T-helper 2 cell (primary cell): ENCODE measurements at places on chromosomes 3 and 15.

DNA sequence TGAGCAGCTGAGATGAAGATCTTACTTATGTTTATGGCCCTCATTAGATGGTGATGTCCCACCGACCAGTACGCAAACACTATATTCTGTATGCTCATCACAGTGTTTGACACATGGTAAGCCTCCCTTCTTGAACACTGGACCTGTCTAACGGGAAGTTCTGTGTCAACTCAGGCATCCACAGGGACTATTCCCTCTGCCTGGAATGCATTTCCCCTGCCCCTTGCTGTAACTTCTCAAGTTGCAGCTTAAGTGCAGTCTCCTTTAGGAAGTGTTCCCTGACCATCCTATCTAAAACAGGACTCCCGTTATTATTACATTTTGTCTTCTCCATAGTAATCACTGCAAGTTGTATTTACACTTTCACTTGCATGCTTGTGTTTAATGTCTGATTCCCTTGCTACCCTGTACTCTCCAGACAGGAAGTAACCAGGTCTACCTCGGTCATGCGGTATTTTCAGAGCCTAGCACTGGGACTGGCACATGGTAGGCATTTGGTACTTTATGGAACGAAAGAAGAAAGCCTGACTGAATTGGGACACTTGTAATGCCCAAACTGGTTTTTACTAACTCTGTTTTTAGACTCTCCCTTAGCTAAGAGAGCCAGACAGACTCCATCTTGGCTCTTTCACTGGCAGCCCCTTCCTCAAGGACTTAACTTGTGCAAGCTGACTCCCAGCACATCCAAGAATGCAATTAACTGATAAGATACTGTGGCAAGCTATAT is 8.7 kb downstream of the DET1 start:
- DNase-seq: no peak

DNA sequence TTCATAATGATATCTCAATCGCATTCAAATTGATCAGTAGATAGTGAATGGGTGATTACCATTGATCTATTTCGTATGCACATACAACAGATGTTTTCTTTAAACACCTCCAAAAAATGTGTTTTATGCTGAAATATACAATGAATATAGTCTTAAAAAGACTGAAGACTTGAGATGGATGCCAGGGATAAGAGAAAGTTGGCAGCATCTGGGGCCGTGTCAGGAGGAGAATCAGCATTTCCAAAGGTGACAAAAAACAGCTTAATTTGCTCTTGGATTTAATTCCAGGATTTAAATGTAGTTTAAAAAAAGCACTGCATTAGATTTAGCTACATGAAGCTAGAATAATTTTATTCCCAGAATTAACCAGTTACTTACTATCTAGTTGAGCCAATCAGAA is 199.7 kb upstream of the CNTN3 start:
- DNase-seq: no peak

DNA sequence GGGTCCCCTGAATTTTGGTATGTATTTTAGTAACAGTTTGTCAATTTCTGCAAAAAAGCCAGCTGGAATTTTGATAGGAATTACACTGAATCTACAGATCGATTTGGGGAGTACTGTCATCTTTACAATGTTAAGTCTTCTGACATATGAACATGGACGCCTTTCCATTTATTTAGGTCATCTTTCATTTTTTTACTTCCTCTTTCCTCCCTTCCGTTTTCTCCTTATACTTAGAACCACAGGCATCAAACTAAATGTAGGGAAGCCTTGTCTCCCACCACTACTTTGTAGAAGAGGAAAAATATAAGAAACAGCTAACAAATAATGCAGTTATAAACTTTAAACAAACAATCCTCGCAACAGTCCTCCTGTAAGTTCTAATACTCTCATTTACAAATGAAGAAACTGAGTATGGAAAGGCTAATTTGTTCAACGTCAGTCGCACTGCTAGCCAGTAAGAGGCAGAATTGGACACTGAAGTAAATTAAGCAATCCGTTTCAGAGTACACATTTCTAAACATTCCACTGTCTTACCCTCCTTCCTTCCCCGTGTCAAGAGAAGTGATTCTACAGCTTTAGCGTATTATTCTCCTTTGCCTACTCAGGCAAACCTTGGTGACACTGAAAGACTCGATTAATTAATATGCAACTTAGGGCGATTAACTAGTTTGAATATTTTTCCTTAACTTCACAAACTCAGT is 25.6 kb downstream of the RHOA start:
- DNase-seq: no peak

DNA sequence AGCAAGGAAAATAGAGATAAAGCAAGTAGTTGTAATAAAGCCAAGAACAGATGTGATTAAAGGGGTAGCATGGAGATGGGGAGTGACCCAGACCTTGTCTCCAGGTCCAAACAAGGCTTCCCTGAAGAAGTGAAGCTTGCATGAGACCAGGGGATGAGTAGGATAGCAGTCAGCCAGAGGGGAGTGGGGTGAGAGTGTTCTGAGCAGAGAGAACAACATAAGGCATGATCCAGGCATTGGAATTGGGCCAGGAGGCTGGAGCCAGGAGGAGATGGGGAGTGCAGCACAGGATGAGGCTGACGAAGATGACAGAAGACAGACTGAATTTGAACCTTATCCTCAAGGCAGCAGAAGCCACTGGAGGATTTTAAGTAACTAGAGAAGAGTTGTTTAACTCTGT is 7.2 kb downstream of the TMOD2 start:
- DNase-seq: no peak

GRCh38 chr3:126659915-126660886 is 5.3 kb upstream of the TXNRD3 start:
- no peak for DNase-seq

GRCh38 chr3:145490088-145491048 is 670.6 kb downstream of the PLOD2 start:
- no peak for DNase-seq

- DNase-seq: no peak
These were observed 332.8 kb downstream of the CNTN3 start for GRCh38 chr3:74281705-74282104.

DNA sequence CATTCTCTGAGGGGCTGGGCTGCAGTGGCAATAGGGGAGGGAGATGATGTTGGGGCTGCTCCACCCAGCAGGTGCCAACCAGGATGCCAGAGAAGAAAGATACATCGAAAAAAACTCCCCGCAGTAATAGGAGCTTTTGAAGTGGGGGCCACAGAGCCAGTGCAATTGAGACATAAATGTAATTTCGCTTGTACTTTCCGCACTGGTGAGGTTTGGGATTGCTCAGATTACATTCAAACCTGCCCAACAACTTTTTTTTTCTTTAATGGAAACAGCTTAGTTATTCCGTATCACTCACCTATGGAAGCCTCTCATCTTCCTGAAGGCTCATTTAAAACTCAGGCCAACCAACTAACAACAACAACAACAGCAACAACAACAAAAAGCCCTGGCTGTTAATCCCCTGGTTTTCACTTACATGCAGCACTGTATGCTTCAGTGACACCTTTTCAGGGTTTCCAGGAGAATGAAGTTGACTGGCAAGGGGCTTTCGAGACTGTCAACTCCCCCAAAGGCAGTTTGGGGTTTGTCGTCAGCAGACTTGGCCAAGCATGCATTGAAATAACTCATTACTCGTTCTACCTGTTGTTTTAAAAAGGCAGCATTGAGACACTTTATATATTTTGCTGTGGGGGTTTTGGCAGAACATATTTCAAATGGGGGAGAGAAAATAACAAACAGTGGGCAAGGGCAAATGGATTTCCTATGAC is 163.8 kb downstream of the EBLN2 start:
- DNase-seq: no peak

GRCh38 chr3:150346981-150347863 is 60.9 kb upstream of the TSC22D2 start:
- DNase-seq: no peak

- DNase-seq: no peak
These were observed 143.7 kb downstream of the NR1D2 start for GRCh38 chr3:24088782-24089181.

DNA sequence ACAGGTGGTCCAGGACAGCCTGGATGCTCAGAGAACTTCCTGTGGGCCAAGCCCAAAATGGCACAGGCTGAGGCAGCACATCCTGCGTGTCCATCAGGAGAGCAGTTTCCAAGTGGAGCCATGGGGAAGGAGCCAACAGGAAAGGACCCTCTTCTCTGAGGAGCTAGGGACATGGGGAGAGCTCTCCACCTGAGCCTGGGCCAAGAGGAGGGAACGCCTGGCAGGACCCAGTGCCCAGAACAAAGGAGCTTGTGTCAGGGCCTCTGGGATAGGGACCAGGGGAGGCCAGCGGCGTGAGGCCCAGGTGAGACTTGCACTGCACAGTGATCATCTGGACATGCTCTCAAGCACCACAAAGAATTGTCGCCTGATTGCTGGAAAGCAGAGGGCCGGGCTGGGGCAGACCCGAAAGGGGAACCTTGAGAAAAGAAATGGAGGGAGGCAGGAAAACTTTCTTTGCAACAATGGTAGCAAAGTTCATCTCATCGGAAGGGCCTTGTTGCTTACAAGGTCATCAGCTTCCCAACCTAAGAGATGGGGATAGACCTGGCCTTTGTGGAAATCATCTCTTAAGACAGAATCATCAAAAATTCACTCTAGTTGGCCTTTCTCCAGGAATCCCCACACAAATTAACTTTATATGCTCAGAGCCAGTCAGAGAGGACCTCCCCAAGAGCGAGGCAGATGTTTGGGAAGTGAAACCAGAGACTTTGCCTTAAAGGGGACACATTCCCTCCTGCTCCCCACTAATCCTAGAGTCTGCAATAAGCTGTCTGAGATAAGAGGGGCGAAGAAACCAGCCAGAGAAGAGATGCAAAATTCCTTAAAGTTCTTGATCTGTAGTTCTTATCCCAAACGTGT is 47.7 kb upstream of the HES1 start:
- no peak for DNase-seq

- no peak for DNase-seq
These were observed 35.5 kb downstream of the USF3 start for GRCh38 chr3:113660896-113661295.

DNA sequence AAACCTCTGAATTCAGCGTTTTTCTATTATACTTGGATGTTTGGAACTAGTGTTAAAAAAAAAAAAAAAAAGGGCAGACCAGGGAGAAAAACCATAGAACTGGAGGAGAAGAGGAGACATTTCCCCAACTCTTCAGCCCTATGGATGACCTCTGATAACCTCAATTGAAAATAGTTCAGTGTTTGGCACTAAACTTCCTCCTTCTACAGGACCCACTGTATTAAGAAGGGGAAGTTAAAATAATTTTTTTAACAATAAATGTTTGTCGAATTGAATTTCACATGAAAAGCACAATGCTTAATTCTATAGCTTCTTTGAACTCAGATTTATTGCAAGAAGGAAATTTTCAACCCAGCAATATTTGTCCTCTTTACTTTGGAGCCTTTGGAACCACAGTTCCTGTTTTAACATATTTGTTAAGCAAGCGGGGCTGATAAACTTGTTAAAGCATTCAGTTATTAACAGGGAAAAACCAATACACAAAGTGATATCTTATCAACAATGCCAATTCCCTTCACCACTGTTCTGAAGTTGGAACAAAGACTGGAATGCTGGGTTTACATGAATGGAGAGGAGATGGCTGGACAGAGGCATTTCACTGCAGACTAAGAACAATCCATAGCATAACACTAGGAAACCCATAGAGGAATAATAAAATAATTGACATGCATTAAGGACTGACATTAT is 3.1 kb upstream of the A4GNT start:
- no peak for DNase-seq

GRCh38 chr3:123412811-123413604 is 35.9 kb downstream of the ADCY5 start:
- DNase-seq: no peak

GRCh38 chr3:120198305-120198878 is 86.6 kb downstream of the GPR156 start:
- no peak for DNase-seq

DNA sequence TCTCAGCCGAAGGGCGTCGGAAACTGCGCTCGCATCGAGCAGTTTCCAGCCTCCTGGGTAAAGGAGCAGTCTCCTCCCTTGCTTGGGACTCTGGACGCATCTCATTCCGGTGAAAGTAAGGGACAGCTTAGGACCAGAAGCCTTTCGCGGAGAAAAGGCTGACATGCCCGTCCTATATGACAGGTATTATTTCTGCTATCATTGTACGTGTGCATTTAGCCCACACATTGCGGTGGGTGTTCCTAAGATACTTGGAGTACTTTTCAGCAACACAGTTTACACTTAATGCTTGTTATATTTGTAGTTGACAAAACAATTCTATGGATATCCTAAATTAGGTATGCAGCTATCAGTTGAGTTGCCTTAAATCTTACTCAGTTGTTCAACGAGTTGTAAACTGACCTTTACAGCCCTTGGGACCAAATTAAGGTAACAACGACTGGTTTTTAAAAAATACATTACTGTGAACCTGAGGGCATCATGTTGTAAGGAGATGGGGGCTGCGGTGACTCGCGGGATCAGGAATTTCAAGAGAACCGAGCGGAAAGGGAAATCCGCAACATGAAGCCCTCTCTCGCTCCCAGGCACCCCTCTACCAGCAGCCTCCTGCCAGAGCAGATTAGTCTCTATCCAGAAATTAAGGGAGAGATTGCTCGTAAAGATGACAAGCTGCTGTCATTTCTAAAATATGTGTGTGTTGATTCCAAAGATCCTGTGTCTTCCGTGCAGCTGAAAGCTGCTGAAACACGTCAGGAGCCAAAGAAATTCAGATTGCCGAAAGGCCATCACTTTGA is 632 bp upstream of the COPS2 start:
- no peak for DNase-seq

DNA sequence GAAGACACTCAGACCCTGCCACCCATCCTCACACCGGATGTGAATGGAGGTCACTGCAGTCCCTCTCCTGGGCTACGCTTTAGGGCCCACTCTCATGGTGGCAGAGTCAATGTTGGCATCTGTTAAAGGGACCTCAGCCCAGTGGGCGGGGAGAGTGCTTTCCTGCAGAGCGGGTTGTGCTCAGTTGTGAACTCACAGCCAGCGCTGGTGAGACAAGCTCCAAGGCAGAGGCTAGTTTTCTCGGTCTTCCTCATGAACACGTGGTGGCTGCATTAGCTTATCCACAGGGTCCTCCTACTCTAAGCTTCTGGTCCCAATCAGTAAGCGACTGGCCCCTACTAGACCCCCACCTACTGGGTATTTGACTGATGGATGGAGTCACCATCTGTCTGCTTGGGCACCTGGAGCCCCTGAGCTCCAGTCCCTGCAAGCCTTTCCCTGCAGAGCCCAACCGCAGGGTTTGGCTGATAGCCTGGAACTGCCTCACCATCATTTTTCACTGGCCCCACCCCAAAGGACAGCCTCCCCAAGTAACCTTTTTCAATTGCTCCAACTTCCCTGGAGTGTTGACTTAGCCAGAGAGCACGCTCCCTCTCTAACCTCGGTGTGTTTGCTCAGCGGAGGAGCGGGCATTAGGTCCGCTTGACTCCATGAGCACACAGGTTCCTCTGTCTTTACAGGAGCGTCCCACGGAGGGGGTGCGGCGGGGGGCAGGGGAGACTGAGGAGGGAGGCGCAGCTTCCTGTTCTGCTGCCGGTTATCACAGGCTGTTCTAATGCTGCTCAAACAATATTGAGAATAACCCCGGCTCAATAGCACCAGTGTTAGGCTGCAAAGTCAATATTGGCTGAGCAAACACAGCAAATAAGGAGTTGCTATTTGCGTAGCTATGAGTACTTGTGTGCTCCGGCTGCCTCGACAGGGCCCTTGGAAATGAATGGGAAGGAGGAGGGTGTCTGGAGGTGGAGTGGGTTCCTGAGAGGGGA is 141.7 kb downstream of the RPLP1 start:
- no peak for DNase-seq

- no peak for DNase-seq
These were observed 134.5 kb upstream of the AADACL2 start for GRCh38 chr3:151599103-151599672.
